ENCODE measurements at places on chromosomes 16 and 17. TPM values are rescaled to one million over a fixed set of nuclear protein-coding genes. Genes with fewer than 3 reads are reported as not detected.

SDR42E2 gene
- 0.10 TPM for total RNA-seq

ABCA5 gene
- total RNA-seq: 28.0 TPM

FAM20A gene
- total RNA-seq: not detected

RNF222 gene
- not detected for total RNA-seq

KCNAB3 gene
- 9.8 TPM for total RNA-seq

GDPD3 gene
- 7.6 TPM for total RNA-seq

KCNH4 gene
- 0.59 TPM for total RNA-seq

FZD2 gene
- total RNA-seq: not detected

TBC1D3C gene
- not detected for total RNA-seq

PRSS8 gene
- total RNA-seq: not detected

SNAI3 gene
- 11.7 TPM for total RNA-seq

GSDMA gene
- total RNA-seq: 2.5 TPM

HOXB4 gene
- total RNA-seq: 9.0 TPM

SYNGR3 gene
- 20.8 TPM for total RNA-seq

MMD gene
- 31.7 TPM for total RNA-seq

WNT9B gene
- total RNA-seq: not detected

FAAP100 gene
- total RNA-seq: 37.9 TPM

TLCD3B gene
- 1.4 TPM for total RNA-seq

PDIA2 gene
- not detected for total RNA-seq

SOX9 gene
- total RNA-seq: not detected

CCL1 gene
- 22.4 TPM for total RNA-seq

CNTROB gene
- 40.5 TPM for total RNA-seq

NLGN2 gene
- total RNA-seq: 1.5 TPM

TMIGD1 gene
- total RNA-seq: not detected

TEDC2 gene
- 19.6 TPM for total RNA-seq

CLEC3A gene
- total RNA-seq: not detected

CHAD gene
- not detected for total RNA-seq

RSKR gene
- 31.8 TPM for total RNA-seq

CRYM gene
- not detected for total RNA-seq

AKAP1 gene
- total RNA-seq: 28.1 TPM

UBE2I gene
- total RNA-seq: 217 TPM

CD300E gene
- not detected for total RNA-seq

RCVRN gene
- not detected for total RNA-seq

KRT17 gene
- total RNA-seq: 0.54 TPM

JUP gene
- 0.20 TPM for total RNA-seq

ACSM2A gene
- total RNA-seq: not detected

DNASE1 gene
- total RNA-seq: 32.2 TPM

GALR2 gene
- 0.78 TPM for total RNA-seq

GLP2R gene
- total RNA-seq: not detected

AP1G1 gene
- total RNA-seq: 101 TPM

Measured in T-helper 1 cell treated with Interleukin-12 subunit alpha and Interleukin-12 subunit beta and Interleukin-4 antibody, amounts not matched to agents 30 ng/mL and 1 ng/mL, for 36 hours (primary cell).